ENCODE measurements at places on chromosomes 16 and 17.

DNA sequence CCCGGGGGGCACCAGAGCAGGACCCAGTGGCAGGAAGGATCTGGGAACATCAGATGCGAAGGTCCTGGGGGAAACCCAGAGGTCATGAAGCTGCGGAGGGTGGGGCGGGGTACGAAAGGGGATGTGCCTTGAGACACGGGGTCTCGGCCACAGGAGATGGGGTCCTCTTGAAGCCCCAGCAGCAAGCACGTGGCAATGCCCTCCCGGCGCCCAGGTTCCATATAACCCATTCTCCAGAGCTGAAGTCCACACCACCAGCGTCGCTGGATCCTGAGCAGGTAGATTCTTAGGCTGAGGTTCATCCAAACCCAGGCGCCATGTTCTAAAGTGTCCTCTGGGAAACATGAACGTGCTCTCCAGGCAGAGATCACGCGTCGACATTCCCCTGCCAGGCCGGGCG lies 20.9 kb downstream of the PIEZO1 start:
- DNase-seq, result no peak

GRCh38 chr16:84597528-84597896 lies 20.4 kb downstream of the COTL1 start:
- DNase-seq, result no peak

- no peak for DNase-seq
Observed at GRCh38 chr17:19718041-19718612, 1.7 kb upstream of the SLC47A2 start.

GRCh38 chr16:17555176-17555575 lies 84.4 kb upstream of the XYLT1 start:
- no peak for DNase-seq

GRCh38 chr17:47692137-47692894 lies 1.6 kb upstream of the TBKBP1 start:
- no peak for DNase-seq

DNA sequence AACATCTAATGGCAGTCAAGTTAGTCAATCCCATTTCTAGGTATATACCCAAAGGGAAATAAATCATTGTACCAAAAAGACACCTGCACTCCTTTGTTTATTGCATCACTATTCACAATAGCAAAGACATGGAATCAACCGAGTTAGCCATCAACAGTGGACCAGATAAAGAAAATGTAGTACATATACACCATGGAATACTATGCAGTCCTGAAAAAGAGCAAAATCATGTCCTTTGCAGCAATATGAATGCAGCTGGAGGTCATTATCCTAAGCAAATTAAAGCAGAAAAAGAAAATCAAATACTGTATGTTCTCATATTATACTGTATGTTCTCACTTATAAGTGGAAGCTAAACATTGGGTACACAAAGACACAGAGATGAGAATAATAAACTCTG lies 204.0 kb downstream of the KCNJ2 start:
- DNase-seq, result no peak

GRCh38 chr16:49833796-49834530 lies 21.9 kb downstream of the ZNF423 start:
- DNase-seq, result no peak

- no peak for DNase-seq
Observed at GRCh38 chr16:78562111-78562510, 462.7 kb downstream of the WWOX start.

- DNase-seq, result no peak
Observed at GRCh38 chr17:1729966-1730325, 5.4 kb downstream of the WDR81 start.

GRCh38 chr17:72806011-72806410 lies 286.5 kb downstream of the SLC39A11 start:
- DNase-seq, result no peak

- no peak for DNase-seq
Observed at GRCh38 chr17:35978346-35978745, 3.0 kb downstream of the CCL16 start.

DNA sequence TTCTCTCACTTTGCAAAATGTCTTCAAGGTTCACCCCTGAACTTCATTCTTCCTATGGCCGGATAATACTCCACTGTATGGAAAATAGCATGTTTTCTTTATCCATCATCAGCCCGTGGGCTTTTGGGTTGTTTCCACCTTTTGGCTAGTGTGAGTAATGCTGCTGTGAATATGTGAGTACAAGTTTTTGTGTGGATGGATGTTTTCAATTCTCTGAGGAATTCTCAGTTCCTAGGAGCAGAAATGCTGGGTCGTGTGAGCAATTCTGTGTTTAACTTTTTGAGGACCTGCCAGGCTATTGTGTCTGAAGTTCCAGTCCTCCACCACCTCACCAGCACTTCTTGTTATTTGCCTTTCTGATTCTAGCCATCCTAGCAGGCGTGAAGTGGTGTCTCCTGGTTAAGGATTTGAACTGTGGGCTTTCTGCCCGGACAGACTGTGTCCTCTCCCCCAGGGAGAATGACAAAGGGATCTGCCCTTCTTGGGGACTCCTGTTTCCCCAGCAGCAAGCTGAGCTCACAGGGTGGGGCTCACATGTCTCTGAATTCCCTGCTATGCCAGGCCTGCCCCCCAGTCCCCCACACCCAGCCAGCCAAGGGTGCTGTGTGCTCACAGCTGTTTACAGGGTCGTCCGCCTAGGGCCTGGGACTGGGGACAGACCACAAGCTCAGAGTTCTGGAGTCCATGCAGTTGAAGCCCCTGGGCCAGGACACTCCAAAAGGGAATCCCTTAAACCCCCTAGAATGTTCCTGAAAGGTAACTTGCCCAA lies 92.2 kb upstream of the CIBAR2 start:
- DNase-seq, result no peak
